A375 (cell line): ENCODE measurements at places on chromosomes 4 and X. TPM values are rescaled to one million over a fixed set of nuclear protein-coding genes. Genes with fewer than 3 reads are reported as not detected.

DGKK gene
- total RNA-seq, result not detected in 2 replicates

LRBA gene
- 7.2 TPM in 2 replicates for total RNA-seq

SOWAHB gene
- total RNA-seq, result not detected in 2 replicates

FAM133A gene
- 0.38 and 0.42 TPM in 2 replicates for total RNA-seq

FHDC1 gene
- total RNA-seq, result 0.80 and 0.87 TPM in 2 replicates
